Aortic smooth muscle cell (primary cell): ENCODE measurements at places on chromosomes 12 and 14. TPM values are rescaled to one million over a fixed set of nuclear protein-coding genes. Genes with fewer than 3 reads are reported as not detected.

AMIGO2 gene
- total RNA-seq: 11.4 and 32.2 TPM in 2 replicates

SAMD4A gene
- total RNA-seq: 19.7 and 22.3 TPM in 2 replicates

BDKRB2 gene
- total RNA-seq: 0.75 and 6.5 TPM in 2 replicates

AQP5 gene
- total RNA-seq: 0.19 and 0.26 TPM in 2 replicates

ESR2 gene
- not detected in 2 replicates for total RNA-seq

KRT86 gene
- under 0.01 and 0.81 TPM in 2 replicates for total RNA-seq

LBHD2 gene
- not detected in 2 replicates for total RNA-seq

CFAP251 gene
- 5.7 and 8.7 TPM in 2 replicates for total RNA-seq

BEST3 gene
- under 0.01 TPM in 1 of 2 replicates, not detected in the other for total RNA-seq

ERP27 gene
- total RNA-seq: 0.13 and 0.87 TPM in 2 replicates

RAB5B gene
- total RNA-seq: 40.0 and 62.2 TPM in 2 replicates

EPYC gene
- not detected in 2 replicates for total RNA-seq

MYG1 gene
- total RNA-seq: 48.2 and 62.1 TPM in 2 replicates

DRAM1 gene
- 12.0 and 20.1 TPM in 2 replicates for total RNA-seq

TMEM63C gene
- 0.26 TPM in 1 of 2 replicates, not detected in the other for total RNA-seq

RPL10L gene
- total RNA-seq: not detected in 2 replicates

PITPNM2 gene
- total RNA-seq: 4.5 and 6.4 TPM in 2 replicates

RHOJ gene
- 19.0 and 24.2 TPM in 2 replicates for total RNA-seq

PRR4 gene
- 0.53 and 2.2 TPM in 2 replicates for total RNA-seq

COL2A1 gene
- not detected in 2 replicates for total RNA-seq
